ENCODE measurements at places on chromosomes 5 and 9.

GRCh38 chr9:3398232-3398648 is 127.6 kb downstream of the RFX3 start:
- DNase-seq = no peak

DNA sequence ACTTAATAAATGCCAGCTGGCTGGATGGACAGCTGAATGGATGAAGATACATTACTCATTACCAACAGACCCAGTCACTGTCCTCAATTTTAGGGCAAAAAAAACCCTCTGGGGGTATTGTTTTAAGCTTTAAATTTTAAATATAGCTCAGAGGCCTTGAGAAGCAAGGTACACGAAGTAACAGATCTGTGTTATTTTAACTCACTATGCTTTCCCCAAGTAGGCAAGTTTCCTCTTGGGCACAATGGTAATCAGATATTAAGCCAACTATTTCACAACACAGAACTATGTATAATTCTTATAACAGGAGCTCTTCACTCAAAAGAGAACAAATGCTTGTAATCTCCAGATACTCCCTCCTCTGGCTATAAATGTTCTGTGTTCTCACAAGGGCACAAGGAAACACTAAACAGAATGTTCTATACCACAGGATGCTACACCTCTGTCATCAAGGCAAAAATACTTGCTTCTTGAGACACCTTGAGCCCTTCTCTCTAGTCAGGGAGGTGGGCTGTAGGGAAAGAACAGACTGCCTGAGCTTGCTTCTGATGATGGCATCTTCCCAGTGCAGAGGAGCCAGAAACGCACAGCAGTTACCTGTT is 443.8 kb downstream of the SPOCK1 start:
- no peak for DNase-seq

- no peak for DNase-seq
These were observed 48.1 kb downstream of the TEK start for GRCh38 chr9:27157097-27157496.

DNA sequence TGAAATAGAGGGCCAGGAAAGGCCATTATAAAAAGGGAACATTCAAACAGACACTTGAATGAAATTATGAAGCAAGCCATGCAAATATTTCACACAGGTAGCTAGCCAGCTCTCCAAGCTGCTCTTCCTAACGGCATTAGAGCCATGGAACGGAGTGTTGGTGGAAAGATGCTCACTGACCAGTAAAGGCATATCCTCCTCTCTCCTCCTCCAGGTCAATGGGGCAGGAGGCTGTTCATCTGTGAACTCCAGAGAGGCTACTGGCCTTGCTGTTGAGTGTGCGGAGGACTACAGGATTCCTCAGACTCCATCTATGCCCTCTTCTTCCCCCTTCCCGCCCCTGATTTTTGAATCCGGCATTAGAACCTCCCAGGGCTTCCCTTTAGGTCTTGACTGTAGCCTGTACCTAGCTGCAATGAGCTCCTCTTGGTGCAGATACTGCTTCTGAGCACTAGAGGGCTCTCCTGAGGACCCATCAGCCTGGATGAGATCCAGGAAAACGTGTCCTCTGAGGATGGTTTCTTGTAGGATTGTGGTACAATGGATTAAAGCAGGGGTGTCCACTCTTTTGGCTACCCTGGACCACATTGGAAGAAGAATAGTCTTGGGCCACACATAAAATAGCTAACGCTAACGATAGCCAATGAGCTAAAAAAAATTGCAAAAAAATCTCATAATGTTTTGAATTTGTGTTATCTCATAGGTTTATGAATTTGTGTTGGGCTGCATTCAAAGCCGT is 162.2 kb downstream of the SREK1 start:
- DNase-seq = peak; percentile 77

DNA sequence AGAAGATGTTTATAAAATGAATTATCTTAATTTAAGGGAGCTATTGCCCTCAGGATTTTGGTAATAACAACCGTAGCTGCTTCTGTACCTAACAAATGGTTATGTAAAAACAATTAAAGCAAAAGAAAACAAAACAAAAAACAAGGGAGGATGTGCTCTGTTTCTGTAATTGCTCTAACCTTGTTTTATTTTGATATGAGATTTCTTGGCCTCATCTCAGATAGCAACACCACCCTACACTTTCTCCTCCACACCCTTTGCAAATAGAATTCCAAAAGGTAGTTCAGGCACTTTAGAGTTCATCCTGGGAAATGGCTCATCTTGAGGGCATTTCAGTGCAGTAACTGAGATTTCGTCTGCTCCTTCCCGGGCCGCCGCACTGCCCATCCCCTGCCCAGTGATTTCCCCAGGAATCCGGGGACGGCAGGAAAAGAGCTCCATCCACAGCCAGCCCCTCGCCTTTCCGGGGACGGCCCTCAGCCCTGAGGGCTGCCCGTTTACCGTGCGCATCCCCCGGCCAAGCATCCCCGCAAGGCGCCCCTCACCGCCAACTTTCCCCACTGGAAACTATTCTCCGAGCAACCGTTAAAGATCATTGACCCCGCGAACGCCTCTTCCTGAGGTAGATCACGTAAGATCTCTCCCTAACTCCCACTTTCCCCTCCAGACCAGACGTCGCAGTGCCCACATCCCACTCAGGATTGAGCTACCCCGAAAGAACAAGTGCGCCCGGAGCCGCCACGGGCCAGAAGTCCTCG is 1.2 kb downstream of the FNBP1 start:
- DNase-seq = no peak

DNA sequence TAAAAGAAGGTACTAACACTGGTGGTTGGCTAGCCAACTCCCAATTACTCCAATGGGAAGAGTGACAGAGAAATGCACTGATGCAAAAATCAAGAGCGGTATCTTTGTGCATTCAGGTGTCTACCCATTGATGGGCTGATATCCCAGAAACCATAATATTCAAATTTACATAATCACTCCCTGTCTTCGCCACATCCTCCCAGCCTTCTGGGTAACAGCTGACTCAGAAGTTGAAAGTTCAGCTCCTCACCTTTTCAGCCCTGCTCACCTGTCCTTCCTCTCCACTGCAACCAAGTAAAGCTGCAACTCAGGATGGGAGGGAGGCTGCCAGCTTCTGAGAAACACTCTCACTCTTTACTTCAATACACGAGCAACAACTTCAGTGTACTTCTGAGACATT is 6.9 kb downstream of the SUSD1 start:
- no peak for DNase-seq

DNA sequence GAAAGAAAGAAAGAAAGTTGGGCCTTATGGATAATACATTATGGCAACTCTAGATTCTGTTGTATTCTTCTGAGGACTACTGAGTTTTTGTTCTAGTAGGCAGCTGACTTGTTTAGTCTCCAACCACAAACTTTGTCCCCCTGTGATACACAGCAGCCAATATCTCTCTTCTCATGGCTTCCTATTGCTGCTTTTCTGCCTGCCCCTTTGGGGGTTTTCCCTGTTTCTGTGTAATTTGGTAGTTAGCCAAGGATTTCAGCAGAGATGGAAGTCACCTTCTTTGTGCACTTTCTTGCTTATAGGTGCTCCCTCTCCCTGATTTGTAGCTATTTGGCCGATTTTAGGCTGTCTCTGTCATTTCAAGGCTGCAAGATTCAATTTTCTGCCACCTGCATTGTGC is 109.6 kb downstream of the FGF1 start:
- no peak for DNase-seq

DNA sequence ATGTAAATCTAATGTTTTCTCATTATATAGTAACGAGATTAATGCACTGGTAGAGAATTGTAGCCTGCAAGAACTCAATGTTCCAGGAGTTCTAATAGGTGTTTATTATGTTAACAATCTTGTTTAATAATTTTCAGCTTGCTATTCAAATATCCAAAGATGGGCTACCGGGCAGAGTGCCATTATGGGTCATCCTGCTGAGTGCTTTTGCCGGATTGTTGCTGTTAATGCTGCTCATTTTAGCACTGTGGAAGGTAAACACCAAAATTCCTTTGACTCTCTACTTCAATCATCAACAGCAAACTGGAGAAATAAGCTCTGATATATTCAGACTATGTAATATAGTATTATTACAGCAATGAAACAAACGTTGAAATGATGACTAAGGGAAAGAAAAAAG is 41.9 kb upstream of the ITGA2 start:
- DNase-seq = no peak

DNA sequence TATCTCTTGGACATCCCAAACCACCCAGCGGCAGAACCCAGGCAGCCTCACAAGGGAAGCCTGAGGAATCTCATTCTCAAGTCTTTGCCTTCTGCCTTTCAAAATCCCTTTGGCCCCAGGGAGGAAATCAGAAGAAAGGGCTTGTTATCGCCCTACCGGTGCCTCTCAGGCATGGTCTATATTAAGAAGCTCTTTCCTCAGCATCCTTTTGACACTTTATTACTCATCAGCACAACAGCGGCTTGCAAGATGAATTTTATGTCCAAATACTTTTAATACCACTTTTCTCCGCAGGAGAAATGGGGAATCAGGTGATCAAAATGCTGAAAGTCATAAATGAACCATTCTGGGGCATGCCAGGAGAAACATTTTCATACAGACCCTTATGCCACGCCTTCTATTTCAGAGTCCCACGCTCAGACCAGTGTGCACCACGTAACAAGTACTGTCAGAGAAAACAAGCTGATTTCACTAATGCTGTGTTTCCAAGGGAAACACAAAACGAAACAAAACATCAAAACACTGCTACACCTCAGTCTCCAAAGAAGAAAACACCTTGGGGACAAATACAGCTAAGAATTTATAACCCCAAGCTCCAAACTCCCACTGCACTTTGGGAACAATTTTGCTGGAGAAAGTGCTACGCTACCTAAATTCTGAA is 30.0 kb downstream of the RAPGEF1 start:
- no peak for DNase-seq

- DNase-seq = no peak
These were observed 417.0 kb upstream of the ADAMTSL1 start for GRCh38 chr9:18056993-18057369.

DNA sequence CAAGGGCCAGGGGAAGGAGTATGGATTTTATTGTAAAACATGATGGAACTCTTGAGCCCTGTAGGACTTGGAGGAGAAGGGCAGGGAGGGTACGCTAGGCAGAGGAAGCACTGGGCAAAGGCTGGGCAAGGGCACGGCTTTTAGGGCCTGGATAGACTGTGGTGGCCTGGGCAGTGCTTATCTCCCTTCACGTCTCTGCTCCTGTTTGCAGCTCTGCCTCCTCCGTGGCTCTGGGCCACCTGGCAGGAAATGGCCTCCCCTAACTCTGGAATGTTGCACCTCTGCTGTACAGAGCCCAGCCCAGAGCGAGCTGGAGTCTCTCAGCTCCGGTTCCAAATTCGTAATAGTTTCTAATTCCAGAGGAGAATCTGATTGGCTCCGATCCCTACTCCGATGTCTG is 12.2 kb upstream of the STC2 start:
- DNase-seq = no peak

- DNase-seq = no peak
These were observed 208.6 kb downstream of the PSAT1 start for GRCh38 chr9:78505546-78505945.

GRCh38 chr5:158869092-158869491 is 230.6 kb downstream of the EBF1 start:
- DNase-seq = no peak

- no peak for DNase-seq
These were observed 300.3 kb downstream of the ZNF608 start for GRCh38 chr5:124446120-124446519.

- no peak for DNase-seq
These were observed 5.5 kb downstream of the ANGPTL2 start for GRCh38 chr9:127116957-127117356.

- DNase-seq = no peak
These were observed 16.9 kb downstream of the NNT start for GRCh38 chr5:43619911-43620310.

GRCh38 chr5:168790002-168790635 is 211.0 kb upstream of the PANK3 start:
- no peak for DNase-seq

GRCh38 chr5:169185626-169186025 is 115.3 kb downstream of the SLIT3 start:
- no peak for DNase-seq

DNA sequence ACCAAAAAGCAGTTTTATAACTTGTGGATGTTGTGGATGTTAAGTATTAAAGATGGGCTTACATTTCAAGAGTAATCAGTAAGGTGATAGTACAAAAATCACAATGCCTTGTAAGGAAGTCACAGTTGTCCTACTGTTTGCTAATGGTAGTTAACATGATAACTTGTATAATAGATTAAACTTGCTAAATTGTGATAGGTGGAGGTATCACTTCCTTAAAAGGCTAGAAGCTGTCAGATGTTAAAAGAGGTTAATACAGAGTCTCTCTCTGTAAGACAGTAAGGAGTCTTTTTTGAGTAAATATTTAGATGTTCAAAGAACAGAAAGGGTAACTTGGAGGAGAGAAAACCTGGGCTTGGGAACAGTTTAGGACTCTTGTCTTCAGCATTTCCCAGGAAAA is 14.2 kb upstream of the MACIR start:
- no peak for DNase-seq

- DNase-seq = no peak
These were observed 998.1 kb downstream of the TLE1 start for GRCh38 chr9:80691229-80691628.

DNA sequence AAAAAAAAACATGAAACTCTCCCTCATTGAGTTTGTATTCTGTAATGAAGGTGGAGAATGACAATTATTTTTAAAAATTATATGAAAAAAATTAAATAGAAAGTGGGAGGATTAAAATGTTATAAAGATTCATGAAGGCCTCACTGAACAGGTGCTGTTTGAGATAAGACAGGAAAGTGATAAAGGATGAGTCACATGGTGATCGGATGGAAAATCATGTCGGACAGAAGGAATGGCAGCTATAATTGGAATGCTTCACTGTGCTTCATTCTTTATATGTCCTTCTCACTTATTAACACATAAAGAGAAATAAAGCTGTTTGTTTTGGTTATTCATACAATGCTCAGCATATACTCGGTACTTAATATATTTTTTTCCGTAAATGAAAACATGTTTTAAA is 464.5 kb upstream of the RGMB start:
- no peak for DNase-seq

DNA sequence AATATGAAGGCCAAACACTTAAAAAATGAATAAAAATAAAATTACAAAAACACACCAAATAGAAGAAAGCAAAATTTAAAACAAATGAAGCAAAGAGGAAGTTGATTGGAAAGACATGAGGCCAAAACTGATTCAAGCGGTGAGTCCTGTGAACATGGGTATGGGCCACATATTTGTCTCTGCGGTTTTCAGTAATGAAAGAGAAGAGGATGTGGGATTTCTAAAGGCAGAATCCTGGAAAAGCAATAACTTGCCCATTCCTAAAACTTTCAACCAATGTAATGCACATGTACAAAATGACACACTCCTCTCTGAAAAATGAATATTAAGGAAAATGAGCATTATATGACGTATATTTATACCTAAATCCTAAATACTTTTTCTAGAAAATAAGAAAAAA is 263.7 kb downstream of the SEMA5A start:
- DNase-seq = no peak

- no peak for DNase-seq
These were observed 358.5 kb upstream of the RGMB start for GRCh38 chr5:98414938-98415337.

- no peak for DNase-seq
These were observed 6.1 kb downstream of the S100Z start for GRCh38 chr5:76855961-76856360.

- no peak for DNase-seq
These were observed 524.5 kb upstream of the RGMB start for GRCh38 chr5:98248949-98249348.

GRCh38 chr5:83434946-83435345 is 36.6 kb upstream of the VCAN start:
- no peak for DNase-seq

Data from A549 (cell line).